AG04449 (cell line): ENCODE measurements at places on chromosomes 7 and 10.

DNA sequence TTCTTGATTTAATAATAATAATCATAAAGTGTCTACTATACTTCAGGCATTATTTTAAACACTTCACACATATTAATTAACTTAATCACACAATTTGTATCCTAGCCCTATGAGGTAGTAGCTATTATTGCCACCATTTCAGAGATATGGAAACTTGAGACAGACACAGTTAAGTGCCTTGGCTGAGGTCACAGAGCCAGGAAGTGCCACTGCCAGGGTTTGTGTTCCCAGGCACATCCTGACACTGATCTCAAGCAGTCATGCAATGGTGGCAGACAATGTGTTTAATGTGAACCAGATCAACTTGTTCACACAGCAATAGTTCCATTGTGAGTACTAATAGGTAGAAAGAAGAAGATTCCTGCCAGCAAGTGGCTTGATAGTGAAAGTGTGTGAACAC lies 666.0 kb downstream of the SUGCT start:
- no peak for DNase-seq

- no peak for DNase-seq
These were observed 144.5 kb downstream of the ANKRD7 start for GRCh38 chr7:118368958-118369357.

DNA sequence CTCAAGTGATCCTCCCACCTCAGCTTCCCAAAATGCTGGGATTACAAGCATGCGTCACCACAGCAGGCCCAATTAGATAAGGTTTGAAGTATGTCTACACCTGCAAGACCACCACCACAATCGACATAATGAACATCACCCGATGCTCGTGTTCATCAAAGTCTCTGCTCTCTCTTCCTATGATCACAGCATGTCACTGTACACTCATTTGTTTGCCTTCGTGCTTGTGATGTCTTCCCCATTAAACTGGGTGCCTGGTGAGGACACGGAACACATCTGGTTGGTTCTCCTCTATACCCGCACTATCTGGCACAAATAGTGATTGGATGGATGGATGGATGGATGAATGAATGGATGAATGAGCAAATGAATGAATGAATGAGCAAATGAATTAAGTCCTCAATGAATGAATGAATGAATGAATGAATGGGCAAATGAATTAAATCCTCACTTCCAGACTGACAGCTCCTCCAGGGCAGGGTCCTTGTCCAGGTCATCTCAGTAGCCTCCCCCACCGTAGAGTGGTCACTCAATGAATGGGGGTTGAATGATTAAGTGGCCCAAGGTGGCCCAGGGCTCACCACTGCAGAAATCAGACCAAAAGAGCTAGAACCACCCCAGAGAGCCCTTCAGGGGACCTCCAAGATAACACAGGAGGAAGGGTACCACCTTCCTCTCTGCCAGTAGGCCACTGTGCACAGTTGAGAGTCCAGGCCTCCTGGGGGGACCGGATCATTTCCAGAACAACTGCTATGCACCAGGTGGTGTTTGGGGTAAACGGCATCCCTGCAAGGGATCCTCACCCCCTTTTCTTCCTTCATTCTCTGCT lies 101.9 kb upstream of the TNRC18 start:
- no peak for DNase-seq

GRCh38 chr10:120599200-120599724 lies 142.2 kb downstream of the PLPP4 start:
- DNase-seq, result no peak

DNA sequence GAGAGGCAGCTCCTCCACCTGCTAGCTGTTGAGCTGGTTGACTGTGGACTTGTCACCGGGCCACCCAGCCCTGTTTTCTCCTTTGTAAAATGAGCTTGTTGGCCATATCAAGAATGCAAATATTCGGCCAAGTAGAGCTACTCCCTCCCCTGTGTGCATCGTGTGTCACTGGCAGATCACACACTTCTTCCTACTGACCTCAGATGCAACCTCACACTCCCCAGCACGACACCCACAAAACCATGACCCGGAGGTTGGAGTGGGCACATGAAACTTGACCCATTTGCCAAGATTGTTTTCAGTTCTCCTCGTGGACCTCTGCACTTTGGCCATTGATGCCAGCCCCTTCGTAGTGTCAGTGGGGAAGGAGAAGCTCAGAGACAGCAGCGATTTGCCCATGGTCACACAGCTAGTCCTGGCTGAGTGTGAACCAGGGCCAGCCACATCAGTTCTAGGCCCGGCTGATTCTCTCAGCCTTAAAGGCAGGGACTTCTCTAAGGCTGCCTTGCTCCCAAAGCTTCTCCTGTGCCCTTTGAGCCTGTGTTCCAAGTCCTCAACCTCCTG lies 101.1 kb downstream of the CDH23 start:
- no peak for DNase-seq

DNA sequence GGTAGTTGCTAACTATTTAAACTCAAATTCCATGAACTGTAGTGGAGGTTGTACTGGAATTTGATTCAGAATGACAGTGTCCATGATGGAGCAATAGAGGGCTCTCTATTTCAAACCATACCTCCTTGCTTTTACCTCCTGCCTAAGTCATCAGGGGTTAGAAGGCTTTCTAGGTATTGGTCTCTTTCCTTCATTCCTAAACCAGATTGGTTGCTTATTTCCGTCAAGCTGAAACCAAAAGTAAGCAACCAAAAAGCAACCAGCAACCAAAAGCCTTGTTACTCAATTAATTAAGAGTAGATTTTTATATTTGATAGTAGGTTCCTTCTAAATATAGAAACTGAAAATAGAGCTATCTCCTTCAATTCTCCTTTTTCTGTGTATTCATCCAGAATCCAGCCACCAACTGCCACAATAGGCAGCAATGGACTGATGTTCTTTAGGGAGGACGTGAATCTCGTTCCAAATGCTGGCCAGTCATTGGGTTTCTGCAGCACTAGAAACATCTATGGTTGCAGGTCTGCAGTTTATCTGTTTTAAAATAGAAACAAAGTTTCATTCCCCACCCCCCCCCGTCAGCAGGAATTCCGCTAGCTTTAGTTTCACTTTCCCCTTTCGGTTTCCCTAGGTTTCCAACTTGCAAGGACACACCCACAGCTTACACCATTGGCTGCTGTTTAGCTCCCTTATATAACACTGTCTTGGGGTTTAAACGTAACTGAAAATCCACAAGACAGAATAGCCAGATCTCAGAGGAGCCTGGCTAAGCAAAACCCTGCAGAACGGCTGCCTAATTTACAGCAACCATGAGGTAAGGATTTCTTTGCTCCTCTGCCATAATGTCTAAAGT lies at the start of gene IFIT1:
TSS of gene IFIT1 (plus strand) at position 717 of the 850 bp plus-strand sequence. CDS start at position 807, 90 bp downstream.
- peak; percentile 85 for DNase-seq

- no peak for DNase-seq
These were observed 21.7 kb downstream of the TRIM8 start for GRCh38 chr10:102665904-102666509.

DNA sequence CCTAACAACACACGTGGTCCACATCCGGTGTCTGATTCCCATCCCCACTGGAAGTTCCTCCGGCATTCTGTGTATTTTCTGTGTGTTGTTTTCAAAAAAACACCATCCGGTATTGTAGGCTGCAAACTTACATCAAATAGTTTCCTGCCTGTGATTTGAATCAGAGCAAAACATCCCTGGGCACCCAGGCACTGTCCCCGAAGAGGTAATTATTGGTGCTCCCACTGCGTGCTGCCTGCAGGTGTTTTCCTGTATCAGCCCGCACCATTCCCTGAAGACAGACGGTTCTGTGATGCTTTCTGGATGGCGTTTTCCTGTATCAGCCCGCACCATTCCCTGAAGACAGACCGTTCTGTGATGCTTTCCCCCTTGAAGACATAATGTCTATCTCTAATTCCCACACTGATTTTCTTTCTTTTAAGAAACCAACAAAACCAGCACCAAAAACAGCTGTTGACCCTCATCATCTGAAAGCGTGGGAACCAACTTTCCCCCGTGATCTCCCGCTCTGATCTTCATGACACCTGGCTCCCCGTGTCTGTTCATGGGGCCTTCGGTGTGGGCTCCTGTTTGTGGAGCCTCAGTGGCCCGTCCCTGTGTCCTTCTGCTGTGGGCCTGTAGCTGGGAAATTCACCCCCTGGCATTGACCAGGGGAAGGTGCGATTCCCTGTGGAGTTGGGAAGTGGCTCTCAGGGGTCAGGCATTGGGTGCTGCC lies 205.3 kb downstream of the ADARB2 start:
- no peak for DNase-seq

DNA sequence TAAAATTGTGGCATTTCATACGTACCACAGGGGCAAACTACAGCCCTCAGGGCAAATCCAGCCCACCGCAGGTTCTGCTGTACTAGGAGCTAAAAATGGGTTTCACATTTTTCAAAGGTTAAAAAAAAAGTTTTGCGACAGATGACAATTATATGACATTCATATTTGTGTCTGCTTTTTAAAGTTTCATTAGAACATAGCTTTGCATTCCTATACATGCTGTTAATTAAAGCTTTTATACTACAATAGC lies 758 bp upstream of the PNPLA8 start:
- no peak for DNase-seq

GRCh38 chr10:24849501-24850299 lies 102.7 kb downstream of the PRTFDC1 start:
- no peak for DNase-seq

DNA sequence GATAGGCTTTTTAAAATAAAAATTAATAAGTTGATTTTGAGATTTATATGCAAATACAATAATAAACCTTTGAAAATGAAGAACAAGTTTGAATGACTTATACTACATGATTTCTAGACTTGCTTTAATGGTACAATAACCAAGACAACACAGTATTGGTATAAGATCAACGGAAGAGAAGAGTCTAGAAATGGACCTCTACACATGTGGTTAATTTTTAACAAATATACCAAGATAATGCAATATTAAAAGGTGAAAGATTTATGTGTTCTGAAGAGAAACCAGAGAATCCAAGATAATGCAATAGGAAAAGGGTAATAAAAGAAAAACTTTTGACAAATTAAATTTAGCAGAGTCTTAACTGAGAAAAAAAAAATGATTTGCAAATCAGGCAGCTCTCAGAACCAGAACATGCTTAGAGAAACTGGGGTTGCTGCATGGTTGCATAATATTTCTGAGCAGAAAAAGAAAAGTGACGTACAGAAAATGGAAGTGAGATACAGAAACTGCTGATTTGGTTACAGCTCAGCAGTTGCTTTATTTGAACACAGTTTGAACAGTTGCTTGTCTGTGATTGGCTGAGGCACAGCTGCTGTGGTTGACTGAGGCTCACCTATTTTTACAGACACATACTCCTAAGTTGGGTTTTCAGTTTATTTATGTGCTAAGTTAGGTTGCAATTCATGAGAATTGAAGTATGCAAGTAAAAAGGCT lies 365.9 kb downstream of the CRPPA start:
- no peak for DNase-seq

GRCh38 chr7:50803359-50804337 lies 21.0 kb upstream of the GRB10 start:
- no peak for DNase-seq

- DNase-seq, result no peak
These were observed 386.5 kb upstream of the SEMA3D start for GRCh38 chr7:85573346-85573745.

DNA sequence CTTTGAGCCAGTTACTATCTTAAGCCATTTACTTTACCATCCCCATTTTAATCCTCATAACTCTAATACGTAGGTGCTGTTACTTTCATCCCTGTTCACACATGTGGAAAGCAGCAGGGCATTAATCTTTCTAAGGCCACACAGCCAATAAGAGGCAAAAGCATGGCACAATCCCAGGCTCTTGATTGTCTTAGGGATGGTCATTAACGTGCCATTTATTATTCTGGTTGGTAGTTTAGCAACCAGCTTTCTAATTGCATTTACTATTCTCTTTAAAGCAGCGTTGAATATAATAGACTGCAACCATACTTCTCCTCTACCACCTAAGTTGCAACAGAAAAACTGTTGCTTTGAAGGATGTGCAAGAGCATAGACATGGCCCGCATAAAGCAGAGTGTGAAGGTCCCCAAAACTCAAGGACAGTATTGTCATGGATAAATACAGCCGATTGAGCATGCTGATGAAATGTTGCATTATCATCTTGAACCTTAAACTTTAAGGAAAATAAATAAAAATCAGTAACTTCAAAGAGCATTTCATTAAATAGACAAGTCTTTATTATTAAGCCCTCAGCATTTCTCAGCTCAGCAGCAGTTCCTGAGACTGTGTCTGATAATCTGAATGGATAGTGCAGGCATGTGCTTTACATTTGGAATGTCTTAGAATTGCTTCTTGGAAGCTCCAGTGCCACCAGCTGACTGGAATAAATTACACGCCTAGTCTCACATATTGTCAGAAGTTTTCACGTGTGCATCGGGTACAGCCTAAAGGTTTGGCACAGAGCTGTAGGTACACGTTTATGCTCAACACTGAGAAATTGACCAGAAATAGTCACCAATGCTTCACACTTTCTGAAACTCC lies 467.1 kb downstream of the SDK1 start:
- no peak for DNase-seq

- no peak for DNase-seq
These were observed 429.4 kb upstream of the AKR1E2 start for GRCh38 chr10:4396401-4397283.

DNA sequence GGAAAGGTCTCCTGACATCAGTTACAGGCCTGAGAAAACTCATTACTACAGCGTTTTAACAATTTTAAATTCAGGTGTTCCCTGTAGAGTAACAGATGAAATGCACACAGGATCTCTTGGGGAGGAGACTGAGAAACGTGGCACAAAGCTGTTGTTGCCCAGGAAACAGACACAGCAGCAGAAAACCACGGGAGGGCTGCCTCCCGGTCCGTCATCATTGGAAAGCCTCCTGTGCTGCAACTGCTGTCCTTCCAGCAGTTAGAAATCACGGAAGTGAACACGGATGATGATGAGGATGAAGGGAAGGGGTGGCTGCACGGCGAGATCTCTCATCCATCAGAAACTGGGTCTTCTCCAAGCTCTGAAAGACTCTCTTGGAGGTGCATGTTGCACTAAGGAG lies 94.6 kb upstream of the RNF32 start:
- DNase-seq, result no peak

DNA sequence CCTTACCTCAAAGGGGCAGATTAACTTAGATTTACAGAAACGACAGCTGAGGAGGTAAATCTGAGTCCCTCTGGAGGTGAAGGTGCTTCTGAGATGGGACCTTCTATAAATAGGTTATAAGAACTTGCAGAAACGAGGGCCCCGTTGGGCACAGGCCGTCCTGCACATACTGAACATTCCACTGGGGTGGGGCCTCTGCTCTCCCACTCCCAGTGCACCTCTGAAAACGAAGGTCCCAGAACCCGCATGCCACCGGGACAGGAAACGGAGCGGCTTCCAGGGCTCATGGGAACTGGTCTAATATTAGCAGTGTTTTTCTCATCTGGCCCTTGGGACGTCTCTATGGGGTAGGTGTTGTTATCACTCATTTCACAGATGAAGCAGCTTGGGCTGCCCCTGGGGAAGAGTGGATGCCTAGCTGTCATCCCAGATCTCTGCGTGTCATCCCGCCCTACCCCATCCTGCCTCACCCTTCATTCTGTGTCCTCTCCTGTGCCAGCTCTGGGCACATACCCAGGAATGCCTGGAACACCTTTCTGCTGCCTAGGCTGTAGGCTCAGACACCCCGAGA lies 19.6 kb downstream of the C10orf62 start:
- DNase-seq, result no peak

- peak; percentile 21 for DNase-seq
These were observed at the start of gene SEM1 for GRCh38 chr7:96709381-96710228. Gene SEM1 (minus strand): TSS chr7:96709846. CDS start chr7:96709763, 83 bp downstream.
